Fibroblast of skin of scalp (primary cell): ENCODE measurements at places on chromosomes 7 and 10.

DNA sequence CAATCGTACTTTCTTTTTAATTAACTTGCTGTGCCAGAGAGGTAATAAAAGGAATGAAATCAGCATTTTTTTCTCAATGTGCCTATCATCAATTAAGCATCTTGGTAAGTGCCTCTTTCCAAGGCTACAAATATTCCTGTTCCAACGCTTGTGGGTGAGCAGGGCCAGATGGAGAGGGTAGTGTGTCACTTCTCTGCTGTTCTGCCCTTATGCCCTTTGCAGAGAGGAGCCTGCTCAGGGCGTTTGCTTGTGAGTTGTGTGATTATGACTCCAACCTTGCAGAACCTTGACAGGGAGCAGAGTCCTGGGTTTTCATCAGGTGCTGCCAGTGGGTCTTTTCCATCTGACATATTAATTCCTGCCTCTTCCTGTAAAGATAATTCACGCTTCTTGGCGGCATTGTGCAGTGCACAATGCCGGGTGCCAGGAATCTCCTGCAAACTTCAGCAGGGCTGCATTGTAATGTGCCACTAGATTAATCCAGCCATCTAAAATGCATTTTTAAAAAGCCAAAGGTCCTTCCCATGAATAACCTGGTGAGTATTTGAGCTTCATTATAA is 234.4 kb downstream of the ARHGAP12 start:
- DNase-seq: no peak

DNA sequence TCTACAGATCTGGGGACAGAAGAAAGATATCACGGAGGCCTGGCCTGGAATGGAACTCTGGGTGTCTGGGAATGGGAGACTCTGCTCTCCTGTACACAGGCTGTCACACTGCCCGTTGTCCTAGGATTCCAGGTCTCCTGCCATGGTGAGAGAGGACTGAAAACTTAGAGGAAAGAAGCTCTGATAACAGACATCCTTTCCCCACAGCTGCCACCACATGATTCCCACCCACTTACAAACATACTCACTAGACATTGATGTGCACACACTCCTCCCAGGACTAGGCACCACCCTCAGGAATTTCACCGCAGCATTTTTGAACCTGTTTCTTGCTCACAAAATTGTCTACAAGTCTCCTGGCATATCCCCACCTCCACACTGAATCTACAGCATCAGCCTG is 5.7 kb downstream of the ZNF92 start:
- DNase-seq: no peak

DNA sequence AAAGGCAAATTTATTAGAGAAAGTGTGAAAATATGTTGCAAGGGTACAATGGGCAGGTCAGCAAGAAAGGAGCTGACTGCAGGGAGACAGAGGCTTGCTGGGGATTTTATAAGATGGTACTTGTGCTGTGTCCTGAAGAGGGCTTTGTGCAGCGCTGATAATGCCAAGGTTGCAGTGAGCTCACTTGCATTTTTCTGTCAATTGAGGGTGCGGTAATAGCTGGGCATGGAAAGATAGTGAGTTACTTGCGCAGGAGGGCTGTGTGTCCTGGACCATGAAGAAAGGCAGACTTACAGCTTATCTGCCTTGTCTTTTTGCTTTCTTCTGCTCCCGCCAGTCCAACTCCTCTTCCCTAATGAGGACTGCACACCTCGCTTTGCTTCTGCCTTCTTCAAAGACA is 12.5 kb downstream of the CDC123 start:
- DNase-seq: no peak

DNA sequence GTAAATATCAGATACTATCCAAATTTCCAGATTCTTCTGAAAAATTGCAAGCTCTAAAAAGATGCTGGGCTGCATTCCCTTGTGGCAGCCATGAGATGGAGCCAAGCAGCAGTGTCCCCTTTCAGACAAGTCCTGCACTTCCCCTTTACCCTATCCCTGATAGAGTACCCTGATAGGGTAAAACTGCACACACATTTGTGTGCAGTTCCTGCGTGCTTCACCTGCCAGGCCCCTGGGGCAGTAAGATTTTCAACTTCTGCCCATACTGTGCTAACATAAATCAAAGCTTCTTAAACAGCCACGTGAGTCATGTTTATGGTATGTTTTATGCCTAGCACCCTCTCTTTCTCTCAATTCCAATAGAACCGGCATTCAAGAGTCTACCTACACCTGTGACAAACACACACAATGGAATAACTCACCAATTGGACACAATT is 52.2 kb downstream of the IFIT5 start:
- peak; percentile 48 for DNase-seq

DNA sequence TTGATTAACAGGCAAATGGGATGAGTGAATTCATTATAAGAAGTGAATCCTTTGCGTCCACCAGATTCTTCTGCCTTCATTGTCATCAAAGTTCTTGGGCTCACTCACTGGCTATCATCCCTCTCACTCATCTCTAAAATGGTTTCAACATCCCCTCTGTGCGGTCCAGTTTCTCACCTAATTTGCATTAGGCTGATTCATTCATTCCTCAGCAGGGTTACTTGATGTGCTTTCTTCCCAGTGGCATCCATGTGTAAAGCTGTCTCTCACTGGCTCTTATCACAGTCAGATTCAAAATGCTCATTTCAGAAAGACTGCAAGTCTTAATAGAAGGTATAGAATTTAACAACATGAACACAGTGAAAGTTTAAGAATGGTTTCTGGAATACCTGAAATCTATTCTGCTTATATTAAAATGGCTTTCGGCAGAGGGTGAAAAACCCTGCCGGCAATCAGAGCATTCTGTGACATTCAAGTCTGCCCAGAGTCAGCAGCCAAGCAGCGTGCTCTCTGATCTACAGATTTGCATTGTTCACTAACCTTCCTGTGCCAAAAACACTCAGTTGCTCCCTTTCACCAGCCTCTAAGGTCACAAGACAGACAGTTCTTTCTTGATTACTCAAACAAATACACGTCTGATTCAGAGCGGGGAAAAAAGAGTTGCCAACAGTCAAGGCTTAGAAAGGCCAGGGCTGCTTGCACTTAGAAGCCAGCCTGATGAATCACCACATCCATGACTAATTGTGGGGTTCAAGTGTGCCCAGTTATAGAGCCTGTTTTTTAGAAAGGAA is 106.7 kb downstream of the TES start:
- DNase-seq: peak; percentile 97

- DNase-seq: no peak
These were observed 16.6 kb downstream of the PAXIP1 start for GRCh38 chr7:154986200-154986945.

DNA sequence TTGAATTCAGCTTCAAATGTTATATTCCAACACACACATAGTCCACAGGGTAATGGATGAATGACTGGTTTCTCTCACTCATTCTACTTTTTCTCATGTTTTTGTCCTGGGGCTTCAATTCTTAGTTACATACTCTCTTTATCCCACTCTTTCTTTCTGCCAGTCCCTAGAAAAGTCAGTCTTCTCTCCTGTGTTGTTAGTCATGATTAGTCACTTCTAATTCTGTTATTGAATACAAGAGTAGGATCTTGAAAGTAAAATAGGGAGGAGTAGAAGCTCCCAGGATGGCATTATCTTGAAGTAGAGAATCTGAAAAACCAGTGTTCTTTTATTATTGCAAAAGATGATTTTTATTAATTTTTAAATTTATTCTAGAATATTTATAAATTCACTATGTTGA is 45.5 kb upstream of the CALCR start:
- no peak for DNase-seq

DNA sequence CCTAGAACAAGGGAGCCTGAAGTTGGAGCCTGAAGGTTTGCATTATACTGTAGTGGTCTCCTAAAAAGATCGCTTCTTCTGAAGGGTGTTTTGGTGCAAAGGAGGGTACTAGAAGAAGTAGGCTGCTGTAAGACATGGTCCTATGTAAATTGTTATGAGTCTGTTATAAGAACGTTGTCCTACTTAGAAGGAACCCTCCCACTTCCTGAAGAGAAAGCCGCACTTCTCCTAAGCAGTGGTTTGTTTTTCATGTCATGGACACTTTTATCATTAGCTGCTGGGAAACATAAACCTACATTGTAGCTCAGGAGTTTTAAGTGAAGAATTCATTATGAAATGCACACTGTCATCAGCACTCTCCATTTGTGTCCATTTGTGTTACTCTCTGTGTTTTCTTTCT is 129.1 kb upstream of the ITGB1 start:
- no peak for DNase-seq
